Thoracic aorta (tissue), 2 donors: ENCODE measurements at places on chromosomes 1 and 21.

DNA sequence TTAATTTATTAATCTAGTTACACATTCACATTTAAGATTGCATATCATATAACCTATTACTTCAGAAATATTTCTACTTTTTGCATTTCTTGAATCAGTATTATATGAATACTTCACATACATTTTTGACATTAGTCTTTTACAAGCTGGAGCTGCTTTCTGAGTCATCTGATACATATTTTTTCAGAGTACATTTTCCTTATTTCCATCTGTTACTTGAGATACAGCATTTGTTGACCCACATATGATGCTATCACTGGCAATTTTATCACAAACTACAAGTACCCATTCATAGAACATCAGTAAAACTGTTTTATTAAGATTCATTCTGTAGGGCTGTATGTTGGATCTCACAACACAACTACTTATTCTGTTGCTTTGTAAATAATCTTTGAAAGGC is 367.2 kb upstream of the ST6GALNAC5 start:
- DNase-seq, result no peak

DNA sequence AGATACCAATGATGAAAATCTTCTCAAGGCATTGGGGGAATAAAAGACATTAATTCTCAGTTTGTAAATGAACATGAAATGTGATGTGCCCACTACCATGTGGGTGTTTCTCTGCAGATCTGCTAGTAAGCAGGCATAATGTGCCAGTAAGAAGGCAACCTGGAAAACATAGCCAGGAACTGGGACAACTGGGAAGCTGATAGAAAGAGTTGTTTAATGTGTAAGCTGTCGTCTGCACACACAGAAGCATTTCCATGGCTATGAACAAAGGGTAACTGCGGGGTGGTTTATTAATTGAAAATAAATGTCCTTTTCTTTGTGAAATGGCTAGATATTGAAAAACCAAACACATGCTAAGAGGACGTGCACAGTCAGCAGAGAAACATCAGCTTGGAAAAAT is 52.0 kb downstream of the ZC3H11B start:
- no peak for DNase-seq

- DNase-seq, result no peak
Observed at GRCh38 chr1:35062518-35063196, 16.5 kb upstream of the ZMYM1 start.

GRCh38 chr1:104380003-104380402 is 630.3 kb downstream of the AMY1C start:
- no peak for DNase-seq

GRCh38 chr1:246001837-246002230 is 505.2 kb downstream of the SMYD3 start:
- DNase-seq, result no peak

DNA sequence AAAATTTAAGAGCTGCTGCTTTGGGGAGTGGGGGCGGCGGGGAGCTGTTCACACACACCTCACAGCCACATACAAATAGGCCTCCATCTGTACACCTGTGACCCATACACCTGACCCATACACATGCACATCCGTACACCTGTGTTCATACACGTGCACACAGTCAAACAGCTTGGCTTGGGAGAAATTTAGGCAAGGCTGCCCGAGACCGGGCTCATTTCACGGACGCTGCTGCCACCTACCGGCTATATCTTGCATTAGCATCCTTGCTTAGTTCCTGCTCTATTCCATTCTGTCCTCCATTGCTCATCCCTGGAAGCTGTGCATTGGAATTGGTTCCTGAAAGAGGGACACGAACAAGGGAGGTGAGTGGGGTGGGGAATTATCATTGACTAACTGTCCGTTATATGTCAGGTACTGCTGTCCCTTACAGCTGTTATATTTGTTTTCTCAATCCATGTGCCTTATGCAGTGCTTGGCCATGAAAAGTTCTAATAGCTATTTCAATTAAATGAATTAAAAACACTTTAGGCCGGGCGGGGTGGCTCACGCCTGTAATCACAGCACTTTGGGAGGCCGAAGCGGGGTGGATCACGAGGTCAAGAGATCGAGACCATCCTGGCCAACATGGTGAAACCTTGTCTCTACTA is 37.1 kb upstream of the EPB41 start:
- DNase-seq, result no peak

GRCh38 chr21:34762786-34763185 is 94.0 kb downstream of the CLIC6 start:
- DNase-seq, result no peak

GRCh38 chr1:64363111-64363510 is 106.8 kb upstream of the CACHD1 start:
- no peak for DNase-seq

GRCh38 chr21:25081096-25081495 is 526.2 kb downstream of the MRPL39 start:
- no peak for DNase-seq

DNA sequence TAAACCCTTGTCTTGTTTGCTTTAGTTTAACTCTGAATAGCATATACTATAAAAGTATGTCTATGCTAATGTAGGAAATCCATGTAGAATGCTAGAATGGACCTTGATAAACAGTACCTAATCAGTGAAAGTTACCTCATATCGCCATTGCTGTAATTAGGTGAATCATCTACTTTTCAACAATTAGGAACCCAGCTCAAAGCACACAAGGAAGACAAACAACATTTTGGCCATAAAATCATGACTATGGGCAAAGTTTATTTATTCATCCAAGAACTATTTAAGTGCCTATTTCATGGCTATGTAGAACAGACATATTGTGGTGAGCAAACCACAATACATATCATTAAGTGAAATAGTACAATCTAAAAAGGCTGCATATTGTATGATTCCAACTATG is 1043.2 kb downstream of the BRINP3 start:
- DNase-seq, result no peak

DNA sequence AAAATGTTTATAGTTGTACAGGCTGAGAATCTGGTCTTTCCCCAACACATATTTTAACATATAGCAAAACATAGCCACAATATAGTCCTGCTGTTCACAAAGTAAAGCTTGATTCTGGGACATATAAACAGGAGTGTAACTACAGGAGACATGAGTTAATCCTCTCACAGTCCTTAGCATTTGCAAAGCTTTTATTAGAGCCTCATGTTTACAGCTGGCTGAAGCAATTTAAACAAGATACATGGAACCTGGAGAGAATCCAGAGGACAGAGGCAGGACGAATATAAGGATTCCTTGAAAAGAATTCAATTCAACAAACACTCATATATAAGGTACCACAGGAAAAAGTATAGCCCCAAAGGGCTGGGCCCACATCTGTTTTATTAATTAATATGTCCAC is 163.4 kb downstream of the ADGRL4 start:
- no peak for DNase-seq

DNA sequence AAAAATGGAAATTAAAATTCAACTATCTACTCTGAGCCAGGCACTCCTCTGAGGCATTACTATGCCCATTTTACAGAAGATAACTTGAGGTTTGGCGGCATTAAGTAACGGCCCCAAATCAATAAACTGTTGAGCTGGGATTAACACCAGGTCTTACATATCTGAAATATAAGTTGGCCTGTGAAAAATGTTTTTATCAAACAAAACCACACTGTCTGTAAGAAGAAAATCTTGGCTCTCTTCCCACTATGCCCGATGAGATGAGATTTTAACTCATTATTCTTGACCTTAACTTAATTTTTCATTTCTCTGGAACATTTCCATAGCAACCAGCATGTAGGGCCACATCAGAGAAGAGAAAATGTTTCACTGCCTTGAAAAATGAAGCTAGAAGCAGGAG is 21.8 kb downstream of the RC3H1 start:
- DNase-seq, result no peak

DNA sequence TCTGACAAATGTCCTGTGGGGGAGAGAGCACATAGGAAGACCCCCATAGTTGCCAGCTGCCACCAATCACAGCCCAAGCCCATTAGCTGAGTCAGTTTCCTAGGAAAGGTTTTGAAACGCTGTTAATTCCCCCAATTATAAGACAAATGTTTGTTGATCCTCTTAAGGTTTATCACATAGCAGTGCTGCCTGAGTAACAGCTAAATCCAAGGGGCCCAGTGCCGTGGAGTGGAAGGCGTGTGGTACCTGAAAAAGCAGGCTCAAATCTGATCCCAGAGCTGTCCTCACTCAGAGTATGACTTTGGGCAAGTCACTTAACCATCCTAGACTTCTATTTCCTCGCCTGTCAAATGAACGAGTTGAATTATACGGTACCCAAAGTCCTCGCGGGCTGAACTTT is 69.5 kb downstream of the GRIK3 start:
- DNase-seq, result no peak

- no peak for DNase-seq
Observed at GRCh38 chr1:160251011-160251410, 11.3 kb downstream of the DCAF8 start.

DNA sequence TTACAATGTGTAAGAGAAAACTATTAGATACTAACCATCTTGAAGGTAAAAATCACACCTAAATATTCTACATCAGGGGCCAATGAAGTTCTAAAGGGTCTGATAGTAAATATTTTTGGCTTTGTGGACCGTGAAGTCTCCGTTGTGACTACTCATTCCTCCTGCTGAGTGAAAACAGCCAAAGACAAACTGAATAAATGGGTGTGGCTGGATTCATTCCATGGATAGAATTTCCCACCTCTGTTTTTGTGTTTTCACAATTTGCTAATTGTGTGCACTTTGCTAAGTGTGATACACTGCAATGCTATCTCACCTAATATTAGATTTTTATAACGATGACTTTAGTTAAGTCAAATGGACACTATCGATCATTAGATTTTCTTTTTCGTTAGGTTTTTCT is 1474.0 kb downstream of the PLA2G4A start:
- no peak for DNase-seq

- DNase-seq, result no peak
Observed at GRCh38 chr1:196105901-196106300, 502.3 kb downstream of the KCNT2 start.

DNA sequence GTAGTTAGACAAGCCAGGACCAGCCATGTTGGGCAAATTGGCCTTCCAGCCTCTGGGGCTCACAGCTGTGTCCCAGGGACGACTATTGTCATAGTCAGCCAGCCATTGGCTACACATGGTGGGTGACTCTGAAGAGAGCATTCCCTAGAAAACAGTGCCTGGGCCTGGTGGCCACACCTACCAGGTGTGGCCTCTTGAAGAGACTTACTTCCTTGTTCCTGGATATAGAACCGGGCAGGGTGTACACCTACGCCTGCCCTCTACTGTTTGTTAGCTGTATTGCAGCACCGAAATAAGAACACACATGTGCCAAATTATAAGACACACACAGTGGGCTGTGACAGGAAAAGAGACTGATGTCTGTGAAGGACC is 134.6 kb upstream of the ARHGEF16 start:
- no peak for DNase-seq

DNA sequence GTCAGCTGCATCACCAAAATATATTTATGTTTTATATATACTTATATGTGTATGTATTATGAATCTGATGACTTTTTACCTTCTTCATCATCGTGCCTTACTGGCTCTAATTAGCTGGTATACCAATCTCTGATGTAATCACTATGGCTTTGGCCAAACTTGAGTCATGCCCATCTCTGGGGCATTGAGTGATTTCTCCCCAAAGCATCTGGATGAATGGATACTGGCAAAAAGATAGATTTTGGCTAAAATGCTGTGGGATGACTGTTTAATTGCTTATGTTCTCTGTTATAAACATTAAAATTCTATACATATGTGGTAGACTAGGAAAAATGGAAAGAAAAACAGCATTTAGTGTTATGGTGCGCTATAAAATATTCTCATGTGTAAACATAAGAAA is 19.6 kb downstream of the CDKN2C start:
- DNase-seq, result no peak

- no peak for DNase-seq
Observed at GRCh38 chr21:42835211-42835610, 44.1 kb downstream of the WDR4 start.

DNA sequence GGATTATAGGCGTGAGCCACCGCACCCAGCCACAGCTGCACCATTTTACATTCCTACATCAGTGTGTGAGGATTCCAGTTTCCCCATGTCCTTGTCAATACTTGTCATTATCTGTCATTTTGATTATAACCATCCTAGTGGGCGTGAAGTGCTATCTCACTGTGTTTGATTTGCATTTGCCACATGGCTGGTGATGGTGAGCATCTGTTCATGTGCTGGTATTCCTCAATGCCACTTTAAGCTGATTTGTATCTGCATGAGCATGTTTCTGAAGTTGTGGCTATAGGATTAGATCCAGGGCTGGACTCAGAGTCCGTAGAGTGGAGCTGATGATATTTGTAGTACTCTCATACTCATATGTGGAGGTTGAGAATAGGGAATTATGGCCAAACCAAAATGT is 36.6 kb downstream of the SRRM1 start:
- DNase-seq, result no peak

DNA sequence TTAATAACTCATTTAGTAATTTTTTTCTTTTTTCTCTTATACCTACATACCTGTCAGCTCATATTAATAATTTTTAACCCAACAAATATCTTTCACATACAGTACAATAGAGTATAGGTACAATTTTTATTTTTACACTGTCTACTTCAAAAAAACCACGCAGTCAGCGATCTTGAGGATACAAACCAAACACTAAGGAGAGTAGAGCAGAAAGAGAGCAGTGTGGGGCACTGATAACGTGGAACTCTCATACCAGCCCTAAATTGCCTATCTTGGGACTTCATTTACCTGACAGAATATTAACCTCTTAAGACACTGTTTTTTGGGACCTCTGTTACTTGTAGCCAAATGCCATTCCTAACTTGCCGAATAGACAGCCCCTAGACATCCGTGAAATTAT is 5.5 kb downstream of the TRMT1L start:
- DNase-seq, result no peak

DNA sequence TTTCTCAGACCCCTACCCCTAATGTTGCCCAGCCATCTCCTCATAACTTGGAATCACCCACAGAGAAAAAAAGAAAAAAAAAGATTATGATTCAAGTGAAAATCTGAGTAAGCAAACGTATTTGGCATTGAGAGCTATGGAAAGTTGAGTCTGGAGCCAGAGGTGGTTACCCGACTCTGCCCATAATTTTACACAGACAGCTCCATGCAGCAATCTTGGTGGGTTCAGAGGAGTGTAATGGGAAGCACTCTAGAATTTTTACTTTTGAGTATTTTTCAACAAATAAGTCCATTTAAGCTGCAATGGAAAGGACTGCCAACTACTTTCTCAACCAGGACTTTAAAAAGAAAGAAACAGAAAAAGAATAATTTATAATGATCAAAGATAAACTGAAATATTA is 62.7 kb downstream of the ZC3H11B start:
- DNase-seq, result no peak

GRCh38 chr21:26967062-26967913 is at the start of gene ADAMTS5:
Gene ADAMTS5 (minus strand): TSS chr21:26967088. CDS start chr21:26966391, 697 bp downstream.
- no peak for DNase-seq

DNA sequence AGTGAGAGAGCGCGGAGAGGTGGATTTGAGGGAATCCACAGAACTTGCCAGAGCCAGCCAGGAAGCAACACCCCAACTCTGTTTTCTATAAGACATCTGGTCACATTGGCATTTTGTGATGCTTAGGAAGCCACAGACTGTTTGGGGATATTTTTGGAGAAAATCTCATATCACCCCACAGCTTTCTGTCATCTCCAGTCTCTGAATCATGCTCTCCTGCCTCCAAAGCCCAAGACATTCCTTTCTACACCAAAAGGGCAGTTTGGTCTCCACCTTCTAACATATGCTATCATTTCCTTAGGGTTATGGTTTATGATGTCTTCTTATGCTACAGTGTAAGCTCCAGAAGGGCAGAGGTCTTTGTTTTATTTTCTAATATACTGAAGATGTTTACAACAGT is 14.4 kb upstream of the BCL10 start:
- no peak for DNase-seq

GRCh38 chr1:221993444-221993948 is 251.6 kb upstream of the DUSP10 start:
- DNase-seq, result no peak
